Non-pigmented ciliary epithelial cell (primary cell): ENCODE measurements at places on chromosomes 13 and 19.
A peak's percentile ranks its signal among the peaks of the same experiment; 100 is the strongest.

DNA sequence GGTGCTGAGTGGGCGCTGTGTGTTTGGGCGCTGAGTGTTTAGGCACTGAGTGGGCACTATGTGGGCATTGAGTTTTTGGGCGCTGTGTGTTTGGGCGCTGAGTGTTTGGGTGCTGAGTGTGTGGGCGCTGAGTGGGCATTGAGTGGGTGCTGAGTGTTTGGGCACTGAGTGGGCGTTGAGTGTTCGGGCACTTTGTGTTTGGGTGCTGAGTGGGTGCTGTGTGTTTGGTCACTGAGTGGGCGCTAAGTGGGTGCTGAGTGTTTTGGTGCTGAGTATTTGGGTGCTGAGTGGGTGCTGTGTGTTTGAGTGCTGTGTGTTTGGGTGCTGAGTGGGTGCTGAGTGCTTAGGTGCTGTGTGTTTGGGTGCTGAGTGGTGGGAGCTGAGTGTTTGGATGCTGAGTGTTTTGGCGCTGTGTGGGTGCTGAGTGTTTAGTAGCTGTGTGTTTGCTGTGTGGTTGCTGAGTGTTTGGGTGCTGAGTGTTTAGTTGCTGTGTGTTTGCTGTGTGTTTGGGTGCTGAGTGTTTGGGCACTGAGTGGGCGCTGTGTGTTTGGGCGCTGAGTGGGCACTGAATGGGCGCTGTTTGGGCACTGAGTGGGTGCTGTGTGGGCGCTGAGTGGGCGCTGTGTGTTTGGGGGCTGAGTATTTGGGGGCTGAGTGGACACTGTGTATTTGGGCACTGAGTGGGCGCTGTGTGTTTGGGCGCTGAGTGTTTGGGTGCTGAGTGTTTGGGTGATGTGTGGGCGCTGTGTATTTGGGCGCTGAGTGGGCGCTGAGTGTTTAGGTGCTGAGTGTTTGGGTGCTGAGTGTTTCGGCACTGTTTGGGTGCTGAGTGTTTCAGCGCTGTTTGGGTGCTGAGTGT lies 47.2 kb upstream of the F7 start:
- no peak for DNase-seq

DNA sequence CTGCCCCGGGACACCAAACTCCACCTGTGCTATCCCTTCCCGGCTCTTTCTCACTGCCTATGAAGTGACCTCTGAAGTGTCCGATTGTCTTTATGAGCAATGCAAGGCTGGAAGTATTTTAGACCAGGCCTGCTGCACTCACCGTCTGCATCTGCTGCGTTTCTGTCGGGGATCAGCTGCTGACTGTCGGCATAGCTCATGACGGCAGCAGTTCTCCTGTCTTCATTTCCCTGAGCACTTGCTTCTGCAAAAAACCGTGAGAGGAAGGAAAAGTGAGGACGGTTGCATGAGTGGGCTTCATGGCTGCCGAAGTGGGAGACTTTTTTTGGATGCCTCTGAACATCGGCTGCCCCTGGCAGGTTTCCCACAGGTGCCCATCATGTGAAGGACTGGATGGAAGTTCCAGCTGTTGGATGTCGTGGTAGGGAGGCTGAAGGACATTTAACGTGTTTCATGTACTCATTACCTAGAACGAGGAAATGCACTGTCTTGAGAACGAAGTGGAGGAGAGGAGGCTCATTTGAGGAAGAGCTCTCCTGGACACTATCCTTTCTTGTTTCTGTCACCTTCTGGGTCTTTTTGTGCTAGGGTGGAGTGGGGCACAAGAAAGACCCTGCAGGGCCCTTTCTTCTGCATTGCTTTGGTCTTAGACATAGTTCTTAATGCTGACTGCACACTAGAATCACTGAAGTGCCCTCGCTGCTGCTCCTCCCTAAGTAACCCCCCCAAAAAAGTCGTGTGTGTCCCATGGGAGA lies 94.7 kb downstream of the RNASEH2B start:
- no peak for DNase-seq

- no peak for DNase-seq
These were observed 127.7 kb upstream of the EDNRB start for GRCh38 chr13:78046331-78046730.

GRCh38 chr19:54418030-54418929 lies 3.0 kb downstream of the TTYH1 start:
- DNase-seq, result no peak

- no peak for DNase-seq
These were observed 8.5 kb upstream of the ZSCAN22 start for GRCh38 chr19:58318297-58318696.

GRCh38 chr13:48818495-48819356 lies 157.0 kb upstream of the FNDC3A start:
- DNase-seq, result peak; percentile 88

- no peak for DNase-seq
These were observed at the start of gene FUT6 for GRCh38 chr19:5839065-5840017. TSS of gene FUT6 (minus strand) at chr19:5839702. CDS start at chr19:5832567, 7,135 bp downstream.

DNA sequence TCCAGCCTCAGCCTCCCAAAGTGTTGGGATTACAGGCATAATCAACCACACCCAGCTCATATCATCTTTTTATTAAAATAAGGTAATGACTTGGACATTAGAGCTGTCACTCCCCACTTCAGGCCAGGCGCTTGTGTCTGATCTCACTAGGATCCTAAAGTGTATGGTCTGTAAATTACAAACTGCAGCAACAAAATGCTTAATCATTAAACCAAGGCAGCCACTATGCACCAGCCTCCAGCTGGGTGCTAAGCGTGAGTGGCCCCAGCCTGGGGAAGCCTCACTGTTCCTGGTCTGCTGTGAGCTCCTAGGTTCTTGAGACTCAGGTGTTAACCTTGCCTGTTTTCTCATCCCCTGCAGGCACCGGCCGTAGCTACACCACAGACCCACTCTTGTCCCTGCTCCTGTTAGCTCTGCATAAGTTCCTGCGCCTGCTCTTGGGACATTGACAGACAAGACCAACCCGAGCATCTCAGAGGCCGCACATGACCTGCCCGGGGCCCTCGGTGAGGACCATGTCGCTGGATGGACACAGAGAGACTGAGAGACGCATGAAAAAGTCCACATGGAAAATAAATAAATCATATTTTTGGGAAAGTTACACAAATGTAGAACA lies 37.8 kb downstream of the VSTM2B start:
- DNase-seq, result no peak

- no peak for DNase-seq
These were observed 6.5 kb upstream of the HSPH1 start for GRCh38 chr13:31168166-31168565.

DNA sequence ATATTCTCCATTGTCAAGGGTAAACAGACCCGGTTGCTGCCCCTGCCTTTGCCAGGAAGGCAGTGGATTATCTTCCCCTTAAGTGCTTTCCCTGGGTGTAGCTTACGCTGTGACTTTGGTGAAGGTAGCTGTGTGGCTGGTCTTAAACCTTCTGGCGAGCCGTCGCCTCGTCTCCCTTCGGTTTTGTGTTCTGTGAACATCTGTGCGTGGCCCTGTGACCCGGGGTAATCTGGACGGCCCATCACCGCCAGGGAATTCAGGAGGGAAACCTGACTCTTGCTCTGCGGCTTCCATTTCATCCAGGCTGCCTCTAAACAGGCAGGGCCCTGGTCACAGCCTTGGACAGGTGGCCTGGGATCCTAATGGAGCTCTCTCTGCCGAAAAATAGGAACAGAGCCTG lies 78.7 kb downstream of the SHISA2 start:
- DNase-seq, result no peak

DNA sequence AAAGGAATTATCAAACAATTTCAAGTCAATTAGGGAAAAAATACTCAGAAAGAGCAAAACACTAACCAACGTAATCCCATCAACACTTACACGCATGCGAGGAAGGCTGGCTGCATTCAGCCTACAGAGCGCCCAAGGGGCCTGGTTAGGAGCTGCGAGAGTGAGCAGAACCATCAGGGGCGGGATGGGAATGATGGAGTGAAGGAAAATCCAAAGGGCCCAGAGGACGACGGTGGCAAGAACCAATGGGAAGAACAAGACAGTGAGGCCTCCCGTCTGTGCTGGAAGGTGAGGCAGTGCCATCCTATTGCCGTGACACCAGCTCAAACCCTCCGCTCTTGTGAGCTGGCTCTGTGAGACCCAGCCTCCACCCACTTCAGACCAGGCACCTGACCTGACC lies 253.0 kb downstream of the IRS2 start:
- no peak for DNase-seq

DNA sequence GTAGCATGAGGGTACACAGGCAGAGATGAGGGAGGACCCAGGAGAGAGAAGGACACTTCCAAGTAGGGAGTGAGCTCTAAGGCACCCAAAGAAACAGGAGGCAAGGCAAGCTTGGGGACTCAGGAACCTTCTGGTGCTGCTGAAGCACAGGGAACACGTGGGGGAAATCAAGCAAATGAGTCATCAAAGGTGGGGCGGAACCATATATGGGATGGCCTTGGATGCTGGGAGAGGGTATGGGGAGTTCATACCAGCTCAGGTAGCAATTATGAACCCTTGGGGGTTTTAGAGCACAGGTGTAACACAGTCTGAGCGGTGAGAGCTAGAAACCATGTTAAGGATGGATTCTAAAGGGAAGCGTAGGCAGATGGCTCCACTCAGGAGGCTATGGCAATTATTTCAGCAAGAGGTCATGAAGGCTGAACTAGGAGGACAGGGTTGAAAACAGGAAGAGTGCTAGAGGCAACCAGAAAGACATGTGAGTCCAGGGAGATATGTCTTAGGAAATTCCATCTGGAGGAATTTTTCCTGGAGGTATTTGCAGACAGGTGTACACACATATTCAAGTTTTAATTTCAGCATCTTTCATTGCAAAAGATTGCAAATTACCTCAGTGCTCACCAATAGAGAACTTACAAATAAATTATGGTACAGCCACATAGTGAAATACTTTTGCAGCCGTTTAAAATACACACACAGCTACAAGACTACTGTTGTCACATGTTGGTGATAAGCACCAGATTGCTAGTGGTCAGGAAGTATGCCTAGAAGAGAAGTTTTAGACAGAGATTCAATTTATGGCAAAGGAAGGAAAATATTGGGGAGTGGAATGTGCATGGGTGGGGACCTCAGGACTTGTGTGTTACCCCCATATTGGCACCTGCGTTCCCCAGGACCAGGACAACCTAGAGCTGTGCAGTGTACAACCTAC lies 77.0 kb downstream of the STARD13 start:
- DNase-seq, result no peak

DNA sequence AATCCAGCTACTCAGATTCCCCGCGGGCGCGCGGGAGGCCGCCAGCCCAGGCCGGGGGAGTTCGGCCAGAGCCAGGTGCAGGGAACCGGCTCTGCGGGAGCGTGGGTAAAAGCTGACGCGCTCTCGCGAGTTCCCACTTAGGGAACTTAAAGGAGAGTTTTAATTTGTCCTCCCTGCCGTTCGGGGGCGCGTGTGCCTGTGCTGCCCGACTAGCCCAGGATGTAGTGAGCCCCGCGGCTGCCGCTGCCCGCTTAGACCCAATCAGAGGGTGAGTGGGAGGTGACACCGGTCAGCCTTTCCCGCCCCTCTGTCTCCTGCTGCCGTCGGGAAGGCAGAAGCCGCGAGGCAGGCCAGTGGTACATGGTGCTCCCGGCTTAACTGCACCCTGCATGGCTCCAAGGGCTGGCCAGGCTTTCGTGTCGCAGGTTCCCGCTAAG lies 36.0 kb upstream of the NEK3 start:
- DNase-seq, result no peak

DNA sequence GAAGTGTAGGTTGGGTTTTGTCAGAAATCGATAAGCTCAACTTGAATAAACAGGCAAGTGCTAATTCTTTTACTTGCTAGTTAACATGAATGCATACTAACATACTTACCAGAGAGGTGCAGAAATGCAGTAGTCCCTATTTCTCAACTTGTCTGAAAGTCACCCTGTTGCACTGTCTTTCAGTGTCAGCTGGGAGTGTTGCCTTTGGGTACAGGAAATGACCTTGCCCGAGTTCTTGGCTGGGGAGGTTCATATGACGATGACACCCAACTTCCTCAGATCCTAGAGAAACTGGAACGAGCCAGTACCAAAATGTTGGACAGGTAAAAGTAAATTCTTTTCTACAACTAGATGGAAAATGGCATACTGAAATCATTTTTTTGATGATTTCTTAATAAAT lies 103.5 kb upstream of the AKAP11 start:
- DNase-seq, result no peak

- peak; percentile 95 for DNase-seq
These were observed 107.9 kb downstream of the RGCC start for GRCh38 chr13:41565216-41565615.

- no peak for DNase-seq
These were observed 5.4 kb upstream of the CDC37 start for GRCh38 chr19:10408511-10409283.

DNA sequence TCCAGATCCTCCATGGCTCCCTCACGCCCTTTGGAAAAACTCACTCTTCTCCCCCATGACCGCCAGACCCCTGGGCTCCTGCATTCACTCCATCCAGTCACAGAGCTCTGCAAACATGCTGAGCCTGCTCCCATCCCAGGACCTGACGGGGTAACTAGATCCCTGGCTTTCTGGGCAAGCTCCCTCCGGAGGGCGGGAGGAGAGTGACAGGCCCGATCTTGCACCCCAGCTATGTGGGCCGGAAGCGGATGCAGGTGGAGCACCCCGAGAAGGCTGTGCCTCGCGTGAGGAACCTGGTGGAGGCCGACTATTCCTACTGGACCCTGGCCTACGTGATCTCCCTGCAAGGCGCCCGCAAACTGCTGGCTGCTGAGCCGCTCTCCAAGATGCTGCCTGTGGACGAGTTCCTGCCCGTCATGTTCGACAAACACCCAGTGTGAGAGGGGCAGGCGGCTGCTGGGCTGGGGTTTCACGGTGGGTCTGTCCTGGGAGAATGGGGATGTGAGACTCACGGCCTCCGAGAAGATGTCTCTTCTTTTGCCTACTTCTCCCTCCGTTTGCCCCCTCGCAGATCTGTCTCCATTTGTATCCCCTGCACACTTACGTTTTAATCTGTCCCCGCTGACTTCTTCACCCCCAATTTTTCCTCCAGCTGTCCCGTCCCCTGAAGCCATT lies 25.2 kb downstream of the COLGALT1 start:
- no peak for DNase-seq

- DNase-seq, result peak; percentile 88
These were observed 2.7 kb downstream of the TPM4 start for GRCh38 chr19:16078759-16079707.
